ENCODE measurements at places on chromosomes 7 and 10.

DNA sequence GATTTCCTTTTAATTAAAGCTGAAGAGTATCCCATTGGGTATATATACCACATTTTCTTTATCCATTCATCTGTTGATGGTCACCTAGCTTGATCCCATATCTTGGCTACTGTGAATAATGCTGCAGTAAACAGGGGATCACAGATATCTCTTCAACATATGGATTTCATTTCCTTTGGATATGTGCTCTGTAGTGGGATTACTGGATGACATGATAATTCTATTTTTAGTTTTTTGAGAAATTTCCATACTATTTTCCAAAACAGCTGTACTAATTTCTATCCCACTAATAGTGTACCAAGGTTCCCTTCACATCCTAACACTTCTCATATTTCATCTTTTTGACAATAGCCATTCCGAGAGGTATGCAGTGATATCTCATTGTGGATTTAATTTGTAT, 48.8 kb upstream of the PRPS1L1 start:
- DNase-seq, result no peak

DNA sequence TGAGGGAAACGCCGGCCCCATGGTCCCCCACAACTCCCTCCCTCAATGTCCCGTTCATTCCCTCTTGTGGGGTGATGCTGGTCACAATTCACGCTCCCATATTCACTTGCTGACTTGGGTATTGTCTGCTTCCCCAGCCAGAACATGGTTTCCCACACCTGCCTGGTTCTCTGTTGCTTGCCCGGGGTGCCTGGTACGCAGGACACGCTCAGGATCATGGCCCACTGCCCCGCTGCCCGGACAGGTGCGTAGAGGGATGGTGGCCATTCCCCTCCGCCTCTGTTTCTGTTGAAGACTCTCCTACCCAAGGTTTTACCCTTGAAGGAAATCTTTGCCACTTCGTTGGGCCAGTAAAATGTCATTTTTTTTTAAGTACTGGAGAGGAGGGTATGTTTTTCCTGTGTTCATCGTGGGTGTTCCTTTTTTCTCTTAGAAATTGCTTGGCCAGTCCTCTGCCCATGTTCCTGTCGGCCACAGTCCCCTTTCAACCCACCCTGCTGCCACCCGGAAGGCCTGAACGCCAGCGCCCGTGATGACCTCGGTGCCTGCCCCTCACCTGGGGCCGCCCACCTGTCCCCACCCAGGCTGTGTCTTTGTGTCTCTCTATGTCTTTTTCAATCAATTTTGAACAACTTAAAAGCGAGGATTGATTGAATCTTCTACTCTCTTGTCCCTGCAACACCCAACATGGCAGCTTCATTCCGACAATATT, 38.2 kb downstream of the FOXL3 start:
- DNase-seq, result no peak

DNA sequence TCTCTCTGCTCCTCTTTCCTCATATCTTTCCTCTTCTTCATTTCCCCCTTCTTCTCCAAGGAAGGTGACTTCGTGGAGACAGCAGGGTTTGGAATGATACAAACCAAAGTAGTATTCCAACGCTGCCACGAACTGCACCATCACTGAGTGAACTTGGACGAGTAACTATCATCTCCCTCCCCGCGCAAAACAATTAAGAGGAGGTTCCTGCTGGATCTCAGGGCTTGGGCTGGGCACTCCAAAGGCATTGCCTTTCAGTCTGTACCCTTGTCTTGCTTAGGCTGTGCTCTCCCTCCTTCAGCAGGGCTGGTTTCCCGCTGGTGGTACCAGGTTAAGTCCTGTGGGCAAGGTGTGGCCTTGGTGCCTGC, 790 bp upstream of the PITX3 start:
- no peak for DNase-seq

DNA sequence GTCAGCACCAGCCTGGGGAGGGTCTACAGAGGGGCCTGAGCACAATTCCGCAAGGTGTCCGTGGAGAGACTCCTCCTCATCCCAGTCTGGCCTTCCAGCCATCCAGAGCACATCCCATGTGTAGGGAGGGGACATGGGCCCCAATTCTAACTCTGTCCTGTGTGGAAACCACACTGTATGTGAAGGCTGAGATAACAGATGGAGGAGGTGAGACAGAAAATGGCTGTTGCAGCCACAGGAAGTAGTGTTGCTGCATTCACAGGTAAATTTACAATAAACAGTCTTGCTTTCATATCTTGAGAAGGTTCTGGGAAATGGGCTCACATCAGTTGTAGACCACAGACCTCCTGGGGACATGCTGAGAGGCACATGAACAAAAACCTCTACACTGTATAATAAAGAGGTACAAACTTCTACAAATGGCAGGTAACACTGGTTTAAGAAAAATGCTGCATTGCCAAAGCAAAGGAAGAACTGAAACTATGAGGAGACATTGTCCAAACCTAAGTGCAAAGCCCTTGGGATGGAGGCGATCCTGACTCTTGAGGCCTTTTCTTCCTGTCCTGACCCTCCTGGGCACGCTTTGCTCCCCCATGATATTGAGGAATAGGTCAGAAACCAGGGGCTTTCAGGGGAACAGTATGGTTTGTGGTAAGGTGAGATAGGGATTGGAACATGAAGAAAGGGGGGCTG, 21.6 kb upstream of the GIMAP2 start:
- DNase-seq, result no peak

GRCh38 chr10:74837743-74838142, 11.3 kb downstream of the KAT6B start:
- no peak for DNase-seq

GRCh38 chr10:87930934-87931835, 67.8 kb downstream of the PTEN start:
- DNase-seq, result no peak

- no peak for DNase-seq
These were observed 326.2 kb upstream of the KAT6B start for GRCh38 chr10:74500026-74500704.

DNA sequence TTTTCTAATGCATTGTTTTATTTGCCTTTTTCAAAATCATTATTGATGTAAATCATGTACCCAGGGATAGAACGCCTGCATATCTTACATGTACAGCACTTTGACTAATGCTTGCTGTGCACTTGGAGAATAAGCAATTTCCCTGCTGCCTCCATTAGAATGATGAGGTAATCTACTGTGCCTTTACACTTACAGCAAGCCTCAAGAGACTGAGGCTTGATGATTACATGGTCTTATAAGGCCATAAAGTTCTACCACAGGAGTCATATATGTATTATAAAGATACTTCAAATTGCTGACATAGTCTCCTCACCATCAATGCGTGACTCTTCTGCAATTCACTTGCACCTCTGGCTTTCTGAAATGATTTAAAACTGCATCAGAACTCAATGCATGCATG, 328.6 kb upstream of the HGF start:
- no peak for DNase-seq

GRCh38 chr7:75596727-75597614, 104.9 kb downstream of the SPDYE5 start:
- no peak for DNase-seq

- DNase-seq, result no peak
These were observed 63.5 kb downstream of the ZNF365 start for GRCh38 chr10:62437696-62438095.

- no peak for DNase-seq
These were observed 1.7 kb upstream of the HOXA4 start for GRCh38 chr7:27132214-27132613.
